ENCODE measurements at places on chromosomes 13 and 19.

- no peak for DNase-seq
Observed at GRCh38 chr19:51651216-51651846, 4.7 kb upstream of the SIGLEC14 start.

- no peak for DNase-seq
Observed at GRCh38 chr13:65499256-65499655, 1730.9 kb downstream of the PCDH9 start.

DNA sequence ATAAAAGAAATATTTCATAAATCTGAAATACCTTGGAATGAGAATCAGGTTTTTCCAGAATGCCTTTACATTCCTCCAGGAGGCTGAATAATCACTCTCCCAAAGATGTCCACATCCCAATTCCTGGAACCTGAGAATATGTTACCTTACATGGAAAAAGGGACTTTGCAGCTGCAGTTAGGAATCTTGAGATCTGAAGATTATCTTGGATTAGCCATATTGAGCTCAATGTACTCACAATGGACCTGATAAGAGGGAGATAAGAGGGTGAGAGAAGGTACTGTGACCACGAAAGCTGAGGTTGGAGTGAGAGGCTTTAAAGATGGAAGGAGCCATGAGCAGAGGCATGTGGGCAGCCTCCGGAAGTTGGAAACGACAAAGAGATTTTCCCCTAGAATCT, 36.8 kb upstream of the MBNL2 start:
- no peak for DNase-seq

- no peak for DNase-seq
Observed at GRCh38 chr19:4849019-4849418, 17.5 kb upstream of the TICAM1 start.

DNA sequence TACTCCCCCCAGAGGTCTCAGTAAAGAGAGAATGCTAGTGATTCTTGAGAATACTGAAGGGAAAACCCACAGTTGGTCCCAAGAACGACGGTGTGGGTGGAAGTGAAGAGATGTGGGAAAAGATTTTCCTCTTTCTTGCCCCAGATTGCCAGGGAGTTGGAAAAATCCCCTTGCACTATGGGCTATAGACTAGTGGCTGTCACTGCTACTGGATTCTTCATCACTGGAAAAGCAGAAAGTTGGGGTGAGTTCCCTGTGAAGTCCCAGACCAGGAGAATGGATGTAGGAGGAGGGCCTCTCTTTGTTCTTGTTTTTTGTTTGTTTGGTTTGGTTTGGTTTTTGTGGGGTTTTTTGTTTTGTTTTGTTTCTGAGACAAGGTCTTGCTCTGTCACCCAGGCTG, 11.4 kb downstream of the LYPD3 start:
- DNase-seq: no peak

DNA sequence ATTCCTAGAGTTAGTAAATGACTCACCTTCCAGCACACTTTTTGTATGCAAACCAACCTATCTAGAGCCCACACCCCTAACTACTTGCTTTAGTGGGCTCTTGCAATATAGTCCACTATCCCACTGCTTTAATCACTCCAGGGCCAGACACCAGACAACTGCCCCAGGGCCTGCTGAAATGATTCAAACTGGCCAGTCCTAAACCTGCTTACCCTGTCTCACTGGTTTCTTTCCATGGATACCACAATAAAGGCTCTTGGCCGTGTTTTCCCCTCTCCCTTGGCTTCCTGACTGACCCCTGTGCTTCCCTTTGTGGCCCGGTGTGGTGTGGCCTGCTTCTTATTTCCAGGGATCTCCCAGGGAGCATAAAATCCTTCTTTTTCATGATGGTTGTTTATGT, 14.6 kb downstream of the HS6ST3 start:
- DNase-seq: no peak

DNA sequence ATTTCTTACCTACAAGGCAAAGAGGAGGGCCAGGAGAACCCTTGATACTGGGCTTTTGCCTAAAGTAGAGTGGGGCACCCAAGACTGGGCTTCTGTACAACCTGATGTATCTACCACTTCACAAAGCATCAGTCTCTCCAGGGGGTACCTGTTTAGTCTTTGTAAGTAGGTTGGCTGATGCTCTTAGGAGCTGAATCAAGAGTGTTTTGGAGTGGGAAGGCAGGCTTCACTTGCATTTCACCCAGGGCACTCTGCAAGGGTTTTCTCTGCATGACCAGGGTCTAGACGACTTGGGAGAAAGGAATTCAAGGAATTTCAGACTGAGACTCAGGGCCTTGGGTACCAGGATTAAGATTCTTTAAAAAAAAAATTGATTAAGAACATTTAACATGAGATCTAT, 361.5 kb downstream of the RFC3 start:
- no peak for DNase-seq

DNA sequence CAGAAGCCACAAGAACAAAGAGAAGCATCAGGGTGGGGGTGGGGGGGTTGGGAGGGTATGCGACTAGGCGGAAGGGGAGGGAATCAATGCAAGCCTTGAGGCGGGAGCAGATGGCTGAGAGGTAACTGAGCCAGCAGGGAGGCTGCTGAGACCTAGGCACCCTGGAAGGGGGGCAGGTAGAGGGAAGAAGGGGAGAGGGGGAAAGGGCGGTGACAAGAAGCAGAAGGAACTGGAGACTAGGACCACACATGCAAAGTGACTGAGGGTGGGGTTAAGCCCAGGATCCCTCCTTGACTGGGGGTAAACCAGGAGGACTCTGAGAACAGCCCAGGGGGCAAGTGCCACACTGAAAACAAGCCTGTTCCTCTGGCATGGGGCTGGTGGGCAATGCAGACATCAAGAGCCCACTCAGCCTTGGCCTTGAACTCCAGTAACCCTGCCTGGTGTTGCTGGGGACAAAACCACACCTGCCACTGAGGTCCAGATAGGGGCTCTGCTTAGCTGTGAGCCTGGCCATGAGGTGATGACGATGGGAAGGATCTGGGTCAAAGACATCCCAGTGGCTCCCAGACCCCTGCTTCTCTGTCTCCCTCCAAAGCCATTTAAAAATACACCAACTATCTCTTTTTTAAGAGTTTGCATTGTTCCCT, 20.3 kb downstream of the OPA3 start:
- no peak for DNase-seq

DNA sequence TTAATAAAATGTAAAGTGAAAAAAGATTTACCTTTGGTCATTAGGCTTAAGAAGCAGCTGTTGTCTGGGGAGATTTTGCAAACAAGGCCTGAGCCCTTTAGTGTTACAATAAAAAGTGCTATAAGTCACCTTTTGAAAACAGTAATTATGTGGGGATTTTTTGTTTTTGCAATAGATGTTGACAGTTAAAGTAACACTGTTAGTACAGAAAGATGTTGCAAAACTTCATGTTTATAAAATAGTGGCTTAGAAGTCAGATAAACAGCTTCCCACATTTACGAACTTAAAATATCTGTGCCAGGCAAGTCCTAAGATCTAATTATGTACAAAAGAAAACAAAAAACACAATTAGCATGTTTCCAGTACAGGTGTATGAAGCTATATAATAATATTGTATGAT, 138.0 kb upstream of the IRS2 start:
- no peak for DNase-seq

DNA sequence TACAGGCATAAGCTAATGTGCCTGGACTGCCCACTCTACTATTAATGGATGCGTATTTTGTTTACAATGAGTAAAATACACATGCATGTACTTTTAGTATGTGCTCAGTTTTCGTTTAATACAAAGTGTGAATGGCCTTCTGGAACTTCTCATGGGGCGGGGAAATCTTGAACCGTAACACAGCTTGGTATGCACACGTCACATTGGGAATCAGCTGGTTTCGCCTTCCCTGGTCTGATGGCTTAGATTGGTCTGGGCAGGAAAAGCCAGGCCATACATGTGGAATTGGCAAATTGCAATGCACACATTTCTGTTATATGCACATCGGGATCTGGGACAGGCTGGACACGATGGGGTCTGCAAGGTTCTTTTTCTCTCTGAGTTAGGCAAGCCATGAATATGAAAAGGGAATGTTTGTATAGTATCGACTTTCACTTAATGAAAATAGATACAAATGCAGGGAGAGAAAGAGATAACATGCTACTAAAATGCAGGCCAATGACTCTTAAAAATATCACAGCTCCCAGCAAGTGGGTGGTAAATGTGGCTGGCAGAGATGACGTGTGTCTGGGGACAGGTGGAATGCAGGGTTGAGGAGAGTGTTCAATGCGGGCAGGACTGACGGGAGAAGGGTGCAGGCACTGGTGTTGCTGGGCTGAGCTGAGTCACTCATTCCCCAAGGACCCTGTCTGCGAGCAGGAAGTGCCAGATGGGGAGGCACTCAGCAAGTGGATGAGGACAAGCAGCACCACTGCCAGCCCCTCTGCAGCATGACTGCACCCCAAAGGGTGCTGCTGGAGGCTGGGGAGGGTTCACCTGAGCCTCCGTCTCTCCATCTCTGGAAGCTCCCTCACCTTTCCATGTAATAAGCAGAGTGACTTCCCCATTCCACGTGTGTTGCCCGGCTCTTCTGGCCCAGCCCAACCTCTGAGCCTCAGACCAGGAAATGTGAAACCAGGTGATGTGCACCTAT, 204.0 kb upstream of the GPR12 start:
- no peak for DNase-seq

DNA sequence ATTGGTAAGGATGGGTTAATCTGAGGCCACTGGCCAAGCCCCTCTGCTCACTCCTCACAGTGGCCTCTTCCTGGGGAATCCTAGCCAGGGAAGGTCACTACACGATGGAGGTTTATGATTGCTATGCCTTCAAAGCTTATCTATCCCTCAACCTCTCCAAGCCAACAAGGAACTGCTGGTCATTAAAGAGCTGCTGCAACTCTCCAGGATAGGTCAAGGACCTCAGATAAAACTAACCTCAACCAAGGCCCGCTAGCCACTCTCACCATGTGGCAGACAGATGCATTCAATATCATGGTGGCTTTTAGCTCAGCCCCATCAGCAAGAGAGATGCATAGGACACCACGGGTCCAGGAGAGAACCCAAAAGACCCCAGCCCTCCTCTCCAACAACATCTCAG, 71.6 kb downstream of the SERTM1 start:
- no peak for DNase-seq

DNA sequence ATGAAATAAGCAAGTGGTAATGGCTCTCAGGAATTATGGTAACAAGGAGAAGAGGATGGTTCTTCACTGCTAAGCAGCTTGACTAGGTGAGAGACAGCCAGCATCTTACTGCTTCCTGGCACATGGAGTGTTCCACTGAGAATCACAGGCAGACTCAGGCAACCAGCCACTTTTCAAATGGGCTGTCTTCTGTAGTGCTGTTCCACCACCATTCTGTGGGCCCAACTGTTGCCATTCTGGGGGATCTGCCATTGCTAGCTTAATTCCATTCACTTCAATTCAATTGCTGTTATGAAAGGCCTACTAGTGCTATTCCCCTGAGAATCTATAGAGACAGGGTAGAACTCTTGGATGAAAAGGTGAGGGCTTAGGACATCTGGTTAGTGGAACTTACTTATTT, 341.9 kb downstream of the KCNRG start:
- no peak for DNase-seq

GRCh38 chr19:49541914-49542313, 14.1 kb downstream of the RCN3 start:
- DNase-seq: no peak

- no peak for DNase-seq
Observed at GRCh38 chr13:83881917-83882605, at the start of gene SLITRK1. Gene SLITRK1 (minus strand): TSS chr13:83882474. CDS start chr13:83881507, 967 bp downstream.

- DNase-seq: no peak
Observed at GRCh38 chr13:36919171-36919832, 736 bp downstream of the SMAD9 start.

- DNase-seq: no peak
Observed at GRCh38 chr13:101817898-101818297, 365.4 kb downstream of the ITGBL1 start.

DNA sequence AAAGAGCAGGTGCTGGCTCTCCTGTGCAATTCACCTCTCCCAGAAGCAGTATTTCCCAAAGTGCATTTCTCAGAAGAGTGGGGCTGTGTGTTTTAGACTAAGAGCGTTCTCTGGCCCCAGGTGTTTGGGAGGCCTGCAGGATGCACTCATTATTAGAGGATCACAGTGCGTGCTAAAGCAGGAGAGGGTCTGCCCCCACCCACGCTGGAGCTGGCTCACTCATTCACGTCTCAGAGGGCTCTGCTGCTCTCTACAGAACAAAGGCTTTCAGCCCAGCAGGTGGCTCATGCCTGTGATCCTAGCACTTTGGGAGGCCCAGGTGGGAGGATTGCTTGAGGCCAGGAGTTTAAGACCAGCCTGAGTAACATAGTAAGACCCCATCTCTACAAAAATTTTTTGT, 756.7 kb downstream of the UQCRFS1 start:
- no peak for DNase-seq

- DNase-seq: no peak
Observed at GRCh38 chr19:35557539-35558399, 5.7 kb downstream of the ATP4A start.

DNA sequence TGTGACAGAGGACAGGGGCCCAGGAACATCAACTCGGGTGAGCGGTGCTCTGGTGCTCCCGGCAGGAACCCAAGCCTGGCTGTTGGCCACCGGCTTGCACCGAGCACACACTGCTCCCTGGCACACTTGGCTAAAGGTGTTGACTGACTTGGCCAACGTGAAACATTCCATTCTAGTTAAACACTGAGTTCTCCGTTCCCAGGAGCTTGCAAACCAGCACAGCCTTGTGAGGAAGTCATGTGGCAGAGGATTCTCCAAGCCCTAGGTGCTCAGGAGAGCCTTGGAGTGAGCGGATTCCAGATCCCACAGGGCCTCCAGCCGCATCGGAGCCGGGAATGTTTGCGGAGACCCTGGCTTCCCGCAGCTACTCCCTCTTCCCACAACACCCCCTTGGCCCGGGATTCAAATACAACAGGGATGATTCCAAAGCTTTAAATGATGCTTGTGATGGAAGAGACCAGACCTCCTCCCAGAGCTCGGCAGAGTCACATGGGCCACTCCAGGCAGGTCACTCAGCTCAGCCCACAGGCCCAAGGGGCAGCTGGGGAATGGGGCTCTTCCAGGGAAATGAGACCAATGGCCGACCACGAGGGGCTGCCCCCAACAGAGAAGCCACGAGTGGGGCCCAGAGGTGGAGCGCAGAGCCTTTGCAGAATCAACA, 2.9 kb downstream of the C13orf46 start:
- DNase-seq: no peak

- DNase-seq: no peak
Observed at GRCh38 chr19:35294328-35294727, 2.4 kb downstream of the MAG start.

DNA sequence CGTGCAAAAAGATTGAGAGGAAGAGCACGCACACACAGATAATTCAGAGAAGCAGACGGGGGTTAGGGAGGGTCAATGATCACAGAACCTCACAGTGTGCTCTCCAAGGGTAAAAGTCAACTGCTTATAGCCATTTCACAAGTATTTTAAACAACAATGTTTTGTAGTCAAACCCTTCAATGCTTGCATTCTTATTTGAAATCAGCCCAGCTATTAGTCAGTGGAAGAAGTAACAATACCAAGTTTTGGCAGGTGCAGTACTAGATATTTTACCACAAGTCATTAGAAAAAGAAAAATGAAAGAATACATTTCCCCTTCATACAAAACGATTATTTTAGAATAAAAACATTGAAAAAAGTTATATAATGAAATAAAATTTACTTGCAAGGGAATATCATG, 2.6 kb downstream of the CSNK1A1L start:
- DNase-seq: no peak

Measured in activated CD8-positive, alpha-beta memory T cell treated with anti-CD3 and anti-CD28 coated beads for 4 hours (primary cell).